ENCODE measurements at places on chromosomes 1 and 21.
A peak's percentile ranks its signal among the peaks of the same experiment; 100 is the strongest.

GRCh38 chr1:905071-905749 lies 18.5 kb upstream of the SAMD11 start:
- DNase-seq: no peak

- no peak for DNase-seq
Observed at GRCh38 chr1:164380893-164381292, 178.1 kb upstream of the PBX1 start.

- no peak for DNase-seq
Observed at GRCh38 chr1:117796226-117796625, 133.2 kb downstream of the GDAP2 start.

DNA sequence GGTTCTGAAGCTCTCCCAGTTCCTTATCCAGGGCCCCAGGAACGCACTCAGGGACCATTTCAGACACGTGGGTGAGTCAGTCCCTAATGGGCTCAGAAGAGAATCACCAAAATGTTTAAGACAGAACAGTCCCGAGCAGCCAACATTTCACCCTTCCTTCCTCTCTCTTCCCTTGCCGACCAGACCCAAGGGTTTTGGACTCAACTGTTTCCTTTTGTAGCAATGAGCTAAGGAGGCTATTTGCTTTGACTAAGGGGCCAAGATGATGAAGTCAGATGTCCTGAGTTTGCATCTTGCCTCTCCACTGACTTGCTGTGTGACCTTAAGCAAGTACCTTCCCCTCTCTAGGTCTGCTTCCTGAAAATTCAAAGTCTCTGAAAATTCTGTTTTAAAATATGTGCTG lies 472.3 kb upstream of the VAMP3 start:
- DNase-seq: no peak

DNA sequence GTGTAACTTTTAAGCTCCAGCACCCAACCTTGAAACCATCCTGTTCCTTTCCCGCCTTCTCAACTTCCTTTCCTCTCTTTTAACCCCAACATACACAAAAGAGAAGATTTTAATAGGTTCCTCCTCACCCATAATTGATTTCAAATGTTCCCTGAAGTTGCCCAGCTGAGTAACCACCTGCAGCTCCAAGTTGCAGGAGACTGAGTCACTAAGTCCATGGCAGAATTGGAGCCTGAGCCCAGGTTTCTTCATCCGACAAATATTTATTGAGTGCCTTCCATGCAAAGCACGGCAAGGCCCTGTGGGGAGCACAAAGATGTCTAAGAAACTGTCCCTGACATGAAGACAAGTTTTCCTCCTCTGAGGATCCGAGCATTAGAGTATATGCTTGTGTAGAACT lies 97.7 kb downstream of the PAPPA2 start:
- no peak for DNase-seq

DNA sequence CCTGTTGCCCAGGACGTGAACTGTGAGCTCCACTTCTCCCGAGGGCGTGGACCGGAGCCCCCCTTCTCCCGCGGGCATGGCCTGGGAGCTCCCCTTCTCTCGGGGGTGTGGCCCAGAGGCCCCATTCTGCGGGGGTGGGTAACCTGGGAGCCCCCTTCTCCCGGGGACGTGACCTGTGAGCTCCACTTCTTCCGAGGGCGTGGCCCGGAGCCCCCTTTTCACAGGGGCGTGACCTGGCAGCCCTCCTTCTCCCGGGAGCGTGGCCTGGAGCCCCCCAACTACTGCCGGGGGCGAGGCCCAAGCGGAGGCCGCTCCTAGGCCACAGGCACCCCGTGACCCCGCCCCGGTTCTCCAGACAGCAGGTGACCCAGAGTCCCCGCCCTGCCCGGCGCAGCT lies 320 bp downstream of the C1orf174 start:
- DNase-seq: no peak

DNA sequence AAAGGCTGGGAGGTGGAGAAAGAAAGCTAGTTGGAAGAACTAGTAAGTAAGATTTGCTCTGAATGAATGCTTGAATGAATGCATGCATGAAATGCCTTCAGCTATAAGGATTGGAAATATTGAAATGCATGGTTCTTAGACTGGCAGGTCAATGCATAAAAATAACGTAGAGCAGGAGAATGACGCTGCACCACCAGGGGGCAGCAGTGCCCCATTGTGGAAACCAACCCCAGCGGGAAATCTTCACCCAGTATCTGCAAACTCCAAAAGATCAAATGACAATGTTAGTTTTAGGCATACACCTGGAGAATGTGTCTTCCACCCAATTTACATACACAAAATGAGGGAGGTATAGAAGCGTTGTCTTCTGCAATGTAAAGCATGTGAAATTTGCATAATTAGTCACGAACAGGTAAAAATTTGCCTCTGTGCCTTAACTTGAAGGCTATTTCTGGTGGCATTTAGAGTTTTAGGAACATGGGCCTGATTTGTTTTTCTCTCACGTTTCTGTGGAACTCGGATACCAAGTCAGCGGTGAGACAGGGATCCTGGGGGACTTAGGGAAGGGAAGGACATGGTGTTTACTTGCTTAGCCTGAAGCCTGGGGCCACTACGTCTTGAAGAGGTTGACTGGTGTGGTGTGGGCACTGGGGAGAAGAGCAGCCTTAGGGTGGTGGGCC lies 78.6 kb downstream of the HHAT start:
- DNase-seq: peak; percentile 62

GRCh38 chr21:34909492-34910292 lies 139.4 kb downstream of the RUNX1 start:
- DNase-seq: no peak

DNA sequence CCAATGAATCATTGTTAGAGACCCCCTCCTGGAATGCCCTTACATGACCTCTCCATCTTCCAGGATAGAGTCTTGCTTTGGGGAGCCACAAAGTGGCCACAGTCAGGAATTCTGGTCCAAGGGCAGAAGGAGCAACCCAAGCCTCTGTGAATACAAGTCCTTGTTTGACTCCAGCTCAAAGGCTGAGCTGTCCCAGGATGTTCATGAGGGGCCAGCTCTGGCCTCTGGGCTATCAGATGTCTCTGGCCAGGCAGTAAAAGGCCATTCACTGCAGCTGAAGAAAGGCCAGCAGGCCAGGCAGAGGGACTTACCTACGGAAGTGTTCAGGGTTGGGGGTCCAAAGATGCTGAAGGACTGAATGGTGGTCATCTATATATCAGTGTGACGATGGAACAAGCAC lies 98.3 kb upstream of the IPO9 start:
- no peak for DNase-seq

GRCh38 chr1:181018901-181019681 lies 3.6 kb downstream of the STX6 start:
- no peak for DNase-seq

DNA sequence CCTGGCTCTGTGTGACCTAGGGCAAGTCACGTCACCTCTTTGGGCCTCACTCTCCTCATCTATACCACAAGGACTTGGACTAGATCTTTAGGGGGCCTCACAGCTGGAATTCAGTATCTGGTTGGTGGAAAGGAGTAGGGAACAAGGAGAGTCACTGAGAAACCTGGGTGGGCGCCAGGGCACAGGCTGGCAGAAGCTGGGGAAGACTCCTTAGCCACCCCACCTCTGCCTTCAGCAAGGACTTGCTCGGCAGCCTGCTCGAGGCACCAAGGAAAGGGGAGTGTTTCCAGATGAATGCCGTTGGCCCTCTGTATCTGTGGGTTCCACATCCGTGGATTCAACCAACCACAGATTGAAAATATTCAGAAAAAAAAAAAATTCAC lies 1.2 kb upstream of the OPTC start:
- no peak for DNase-seq

DNA sequence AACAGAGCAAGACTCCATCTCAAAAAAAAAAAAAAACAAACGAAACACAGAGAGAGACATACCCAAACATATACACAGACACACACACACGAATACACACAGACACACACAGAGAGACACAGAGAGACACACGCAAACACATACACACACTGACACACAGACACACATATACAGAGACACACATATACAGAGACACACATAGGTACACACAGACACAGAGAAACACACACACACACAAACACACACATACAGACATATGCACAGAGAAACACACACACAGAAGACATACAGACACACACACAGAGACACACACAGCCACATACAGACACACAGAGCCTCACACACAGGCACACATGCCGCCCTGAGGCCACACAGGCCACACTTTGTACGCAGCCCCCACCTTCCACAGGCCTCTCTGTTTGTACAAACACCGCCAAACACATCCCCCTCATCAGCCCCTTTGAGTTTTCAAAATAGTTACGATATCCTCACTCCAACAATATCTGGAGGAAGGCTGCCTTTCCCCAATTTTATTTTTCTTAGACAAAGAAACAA lies 57.5 kb upstream of the ABCG1 start:
- DNase-seq: no peak

- no peak for DNase-seq
Observed at GRCh38 chr1:22117238-22117637, 25.7 kb downstream of the WNT4 start.

- DNase-seq: no peak
Observed at GRCh38 chr1:181255270-181255929, 166.9 kb downstream of the IER5 start.

DNA sequence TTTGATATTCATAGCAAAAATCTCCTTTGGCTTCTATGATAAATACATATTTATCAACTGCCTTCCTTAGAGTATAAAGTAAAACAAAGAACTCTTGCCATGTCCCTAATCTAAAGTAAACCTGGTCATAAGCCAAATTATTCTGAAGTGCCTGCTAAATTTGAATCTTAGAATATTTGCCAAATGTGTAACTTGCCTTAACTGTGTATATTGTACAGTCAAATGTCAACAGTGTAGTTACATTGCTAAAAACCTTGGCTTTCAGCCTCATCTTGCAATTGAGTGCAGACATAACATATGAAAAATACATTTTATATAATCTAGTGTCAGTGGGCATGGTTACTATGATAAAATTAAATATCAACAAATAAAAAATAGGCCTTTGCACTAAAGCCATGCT lies 583.4 kb upstream of the ADAMTS5 start:
- DNase-seq: no peak

DNA sequence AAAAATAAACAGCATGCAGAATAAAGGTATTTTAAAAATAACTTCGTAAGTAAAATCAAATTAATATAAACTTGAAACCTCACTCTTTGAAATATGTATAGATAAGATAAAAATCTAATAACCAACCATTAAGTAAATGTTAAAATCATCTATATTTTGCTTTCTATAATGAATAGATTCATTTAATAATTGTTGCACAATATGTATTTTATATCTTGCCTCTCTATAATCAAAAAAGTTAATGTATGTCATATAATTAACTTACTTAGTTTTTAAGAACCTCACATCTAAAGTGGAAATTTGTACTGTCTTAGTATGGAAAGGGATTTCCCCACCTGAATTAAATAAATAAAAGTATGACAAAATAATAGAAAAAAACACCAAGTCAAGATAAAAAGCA lies 42.4 kb upstream of the RBM34 start:
- no peak for DNase-seq

DNA sequence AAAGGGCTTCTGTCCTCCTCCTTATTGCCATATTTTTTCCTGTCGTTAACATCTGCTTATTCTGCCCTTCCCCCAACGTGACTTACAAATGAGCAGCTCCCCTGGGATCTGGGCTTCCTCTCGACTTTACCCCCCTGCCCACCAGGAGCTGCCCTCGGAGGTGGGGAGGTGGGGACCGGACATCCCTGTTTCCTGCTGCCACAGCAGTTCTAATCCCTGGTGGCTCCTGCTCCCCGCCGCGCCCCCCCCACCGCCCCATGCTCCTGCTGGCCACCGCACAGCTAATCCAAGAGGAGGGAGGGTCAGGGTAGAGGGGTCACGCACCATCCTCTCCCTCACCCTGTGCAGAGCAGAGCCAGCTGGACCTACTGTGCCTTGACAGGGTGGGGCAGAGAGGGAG lies 4.4 kb upstream of the SLC27A3 start:
- no peak for DNase-seq

DNA sequence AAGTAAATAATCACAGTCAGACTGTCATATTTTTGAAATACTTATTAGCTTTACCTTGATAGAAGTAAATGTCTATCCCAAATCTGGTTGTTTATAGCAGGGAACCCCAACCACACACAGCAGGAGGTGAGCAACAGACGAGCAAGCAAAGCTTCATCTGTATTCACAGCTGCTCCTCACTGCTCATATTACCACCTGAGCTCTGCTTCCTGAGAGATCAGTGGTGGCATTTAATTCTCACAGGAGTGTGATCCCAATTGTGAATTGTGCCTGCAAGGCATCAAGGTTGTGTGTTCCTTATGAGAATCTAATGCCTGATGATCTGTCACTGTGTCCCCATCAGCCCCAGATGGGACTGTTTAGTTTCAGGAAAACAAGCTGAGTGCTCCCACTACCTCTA lies 104.3 kb downstream of the GPATCH2 start:
- DNase-seq: no peak

DNA sequence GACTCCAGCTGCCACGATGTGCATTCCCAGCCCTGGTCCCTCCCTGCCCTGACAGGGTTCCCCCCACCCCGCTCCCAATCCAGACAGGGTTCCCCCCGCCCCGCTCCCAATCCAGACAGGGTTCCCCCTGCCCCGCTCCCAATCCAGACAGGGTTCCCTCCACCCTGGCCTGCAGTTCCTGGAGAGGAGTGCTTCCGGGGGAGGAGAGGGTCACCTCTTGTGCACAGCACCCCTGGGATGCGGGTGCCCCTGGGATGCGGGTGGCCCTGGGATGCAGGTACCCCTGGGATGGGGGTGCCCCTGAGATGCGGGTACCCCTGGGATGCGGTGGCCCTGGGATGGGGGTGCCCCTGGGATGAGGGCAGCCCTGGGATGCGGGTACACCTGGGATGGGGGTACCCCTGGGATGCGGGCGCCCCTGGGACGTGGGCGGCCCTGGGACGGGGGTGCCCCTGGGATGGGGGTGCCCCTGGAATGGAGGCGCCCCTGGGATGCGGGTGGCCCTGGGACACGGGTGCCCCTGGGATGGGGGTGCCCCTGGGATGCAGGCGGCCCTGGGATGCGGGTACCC lies 36.7 kb upstream of the SLC19A1 start:
- no peak for DNase-seq
